CD4-positive, alpha-beta T cell treated with Interferon gamma for 1 hour (primary cell): ENCODE measurements at places on chromosomes 1 and 21.

DNA sequence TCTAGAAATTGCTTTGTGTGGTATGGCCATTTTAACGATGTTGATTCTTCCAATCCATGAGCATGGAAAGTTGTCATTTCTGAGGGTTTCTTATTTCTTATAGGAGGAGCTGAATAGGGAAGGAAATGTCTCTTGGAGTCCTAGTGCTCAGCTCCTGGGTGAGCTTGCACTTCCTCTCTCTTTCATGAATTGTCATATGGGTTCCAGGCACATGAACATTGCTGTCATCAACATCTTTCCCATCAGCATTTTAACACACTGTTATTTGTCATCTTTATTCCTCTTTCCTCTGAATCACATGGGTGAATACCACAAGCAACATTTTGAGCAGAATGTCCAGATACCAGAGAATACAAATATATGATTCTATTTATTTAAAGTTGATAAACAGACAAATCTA lies 23.4 kb downstream of the SLAMF6 start:
- DNase-seq: peak; percentile 11

- DNase-seq: no peak
Observed at GRCh38 chr21:38151021-38151645, 105.7 kb upstream of the KCNJ15 start.

- DNase-seq: no peak
Observed at GRCh38 chr1:201017828-201018163, 5.7 kb downstream of the KIF21B start.

DNA sequence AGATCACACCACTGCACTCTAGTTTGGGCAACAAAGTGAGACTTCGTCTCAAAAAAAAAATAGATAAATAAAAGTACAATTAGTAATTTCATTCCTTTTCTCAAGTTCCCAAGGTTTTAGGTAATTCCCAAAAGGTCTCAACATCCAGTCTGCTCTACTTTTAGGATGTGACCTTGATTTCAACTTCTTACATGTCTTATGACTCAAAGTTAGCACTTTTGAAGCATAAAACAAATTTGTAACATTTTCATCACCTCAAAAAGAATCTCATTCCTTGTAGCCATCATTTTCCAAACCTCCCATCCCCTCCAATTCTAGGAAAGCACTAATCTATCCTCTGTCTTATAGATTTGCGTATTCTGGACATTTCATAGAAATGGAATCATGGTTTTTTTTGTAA lies 32.2 kb downstream of the SNX27 start:
- DNase-seq: no peak

DNA sequence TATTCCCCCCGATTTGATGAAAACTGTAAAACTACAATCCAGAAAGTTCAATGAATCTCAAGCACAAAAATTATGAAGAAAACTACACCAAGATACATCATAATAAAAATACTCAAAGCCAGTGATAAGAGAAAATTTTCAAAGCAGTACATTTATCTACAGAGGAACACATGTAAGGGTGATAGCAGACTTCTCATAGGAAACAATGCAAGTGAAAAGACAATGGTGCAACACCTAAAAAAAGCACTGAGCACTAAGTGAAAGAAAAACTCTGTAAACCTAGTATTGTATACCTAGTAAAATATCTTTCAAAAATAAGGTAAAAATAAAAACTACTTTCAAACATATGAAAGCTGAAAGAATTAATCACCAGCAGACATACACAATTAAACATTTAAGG lies 76.1 kb upstream of the IRF2BP2 start:
- no peak for DNase-seq

DNA sequence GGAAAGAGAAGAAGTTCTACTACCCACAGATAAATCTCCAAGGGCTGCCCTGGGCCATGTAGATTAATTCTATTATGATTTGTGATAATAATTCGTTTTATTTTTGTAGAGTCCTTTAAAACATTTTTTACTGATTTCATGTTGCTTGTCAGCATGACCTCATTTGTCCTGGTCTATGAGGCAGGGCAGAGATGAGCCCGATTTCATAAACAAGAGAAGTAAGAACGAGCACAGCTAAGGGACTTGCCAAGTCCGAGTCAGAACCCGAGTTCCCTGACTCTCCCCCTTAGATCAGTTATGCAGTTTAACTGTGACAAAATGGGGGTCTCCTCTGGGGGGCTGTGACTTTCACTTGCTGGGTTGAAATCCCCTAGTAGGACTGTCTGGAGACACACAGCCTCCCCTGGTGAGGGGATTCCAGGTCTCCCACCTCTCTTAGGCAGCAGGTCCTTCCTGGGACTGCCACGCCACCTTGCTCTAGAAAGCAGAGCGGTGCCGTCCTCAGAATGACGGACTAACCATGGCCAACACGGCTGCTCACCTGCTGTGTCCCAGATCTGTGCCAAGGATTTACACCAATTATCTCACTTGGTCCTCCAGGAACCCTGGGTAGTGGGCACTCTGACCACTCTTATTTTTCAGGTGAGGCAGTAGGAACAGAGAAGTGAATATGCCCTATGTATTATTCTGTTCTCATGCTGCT lies 31.0 kb upstream of the SOX13 start:
- no peak for DNase-seq

GRCh38 chr1:184940694-184941409 lies 33.5 kb downstream of the NIBAN1 start:
- no peak for DNase-seq

DNA sequence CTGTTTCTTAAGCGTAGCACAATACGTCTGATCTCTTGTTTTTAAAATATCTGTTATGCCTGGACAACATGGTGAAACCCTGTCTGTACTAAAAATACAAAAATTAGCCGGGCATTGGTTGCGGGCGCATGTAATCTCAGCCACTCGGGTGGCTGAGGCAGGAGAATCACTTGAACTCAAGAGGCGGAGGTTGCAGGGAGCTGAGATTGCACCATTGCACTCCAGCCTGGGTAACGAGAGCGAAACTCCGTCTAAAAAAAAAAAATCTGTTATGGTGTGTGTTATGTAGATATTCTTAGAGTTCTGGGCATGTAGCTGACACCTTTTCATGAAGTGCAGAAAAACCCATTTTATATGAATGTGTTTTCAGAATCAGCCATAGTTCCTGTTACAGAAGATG lies 38.2 kb downstream of the RABGAP1L start:
- DNase-seq: no peak

- DNase-seq: no peak
Observed at GRCh38 chr1:116902723-116903383, 6.9 kb upstream of the PTGFRN start.

DNA sequence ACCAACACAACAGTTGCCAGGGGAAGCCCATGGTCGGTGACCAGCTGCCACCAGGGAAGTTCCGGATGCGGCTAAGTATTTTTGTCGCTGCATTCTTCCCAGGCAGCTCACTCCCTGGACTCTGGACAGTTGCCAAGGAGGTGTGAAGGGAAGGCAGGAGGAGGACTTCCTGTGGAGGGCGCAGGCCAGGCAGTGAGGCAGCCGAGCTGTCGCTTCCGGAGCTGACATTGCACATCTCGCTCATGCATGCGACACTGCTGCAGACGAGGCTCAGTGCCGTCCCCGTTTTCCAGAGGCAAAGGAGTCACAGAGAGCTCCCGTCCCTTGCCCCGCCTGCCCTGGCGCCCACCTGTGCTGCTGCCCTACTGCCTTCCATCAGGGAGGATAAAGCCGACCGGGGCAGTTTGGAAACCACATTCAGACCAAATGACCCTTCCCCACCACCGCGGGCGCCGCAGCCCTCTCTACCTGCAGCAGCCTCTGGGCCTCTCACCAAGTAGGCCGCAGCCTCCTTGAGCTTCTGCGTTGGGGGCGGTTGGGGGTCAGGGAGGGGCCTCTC lies 81.4 kb downstream of the NENF start:
- peak; percentile 23 for DNase-seq

- no peak for DNase-seq
Observed at GRCh38 chr21:41684381-41685245, 82.2 kb downstream of the RIPK4 start.

DNA sequence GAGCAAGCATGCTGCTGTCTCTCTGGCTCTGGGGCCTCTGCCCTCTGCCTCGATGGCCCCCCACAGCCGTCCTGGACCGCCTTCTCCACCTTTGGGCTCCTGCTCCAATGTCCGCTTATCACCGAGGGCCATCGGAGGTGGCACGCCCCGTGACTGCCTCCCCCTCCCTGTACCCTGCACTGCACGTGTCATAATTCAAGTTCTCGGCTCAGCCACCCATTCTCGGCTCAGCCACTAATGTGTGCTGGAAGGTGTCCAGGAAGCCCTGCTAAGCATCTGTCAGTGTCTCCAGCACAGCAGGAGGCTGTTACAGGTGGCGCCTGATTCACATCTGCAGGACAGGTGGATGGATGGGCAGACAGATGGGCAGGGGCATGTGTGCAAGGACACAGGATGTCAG lies 45.5 kb downstream of the TP73 start:
- no peak for DNase-seq

GRCh38 chr1:65359888-65360287 lies 50.5 kb downstream of the DNAJC6 start:
- DNase-seq: no peak

DNA sequence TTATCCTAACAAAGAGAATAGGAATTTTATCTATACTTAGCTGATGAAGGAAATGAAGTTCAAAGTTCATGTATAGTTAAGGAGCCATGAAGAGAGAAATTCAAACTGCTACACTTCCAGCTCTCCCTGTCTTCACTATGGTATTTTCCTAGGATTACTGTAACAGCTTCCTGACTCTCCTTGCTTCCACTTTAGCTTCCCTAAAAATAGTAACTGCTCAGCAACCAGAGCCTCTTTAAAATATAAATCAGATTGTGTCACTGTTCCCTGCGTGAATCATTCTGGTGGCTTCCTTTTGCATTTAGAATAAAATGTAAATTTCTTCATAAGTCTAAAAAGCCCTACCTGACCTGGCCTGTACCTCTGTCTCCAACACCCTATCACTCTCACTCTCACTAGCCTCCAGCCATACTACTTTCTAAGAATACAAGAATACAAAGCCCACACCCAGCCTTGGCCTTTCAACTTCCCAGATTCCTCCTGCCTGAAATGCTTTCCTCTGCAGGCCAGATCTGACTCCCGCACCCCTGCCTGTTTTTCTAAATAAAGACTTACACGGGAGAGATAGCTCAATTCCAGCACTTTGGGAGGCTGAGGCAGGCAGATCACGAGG lies 30.5 kb downstream of the OR10J1 start:
- DNase-seq: no peak

GRCh38 chr21:38956521-38956855 lies 150.8 kb downstream of the ETS2 start:
- DNase-seq: no peak

DNA sequence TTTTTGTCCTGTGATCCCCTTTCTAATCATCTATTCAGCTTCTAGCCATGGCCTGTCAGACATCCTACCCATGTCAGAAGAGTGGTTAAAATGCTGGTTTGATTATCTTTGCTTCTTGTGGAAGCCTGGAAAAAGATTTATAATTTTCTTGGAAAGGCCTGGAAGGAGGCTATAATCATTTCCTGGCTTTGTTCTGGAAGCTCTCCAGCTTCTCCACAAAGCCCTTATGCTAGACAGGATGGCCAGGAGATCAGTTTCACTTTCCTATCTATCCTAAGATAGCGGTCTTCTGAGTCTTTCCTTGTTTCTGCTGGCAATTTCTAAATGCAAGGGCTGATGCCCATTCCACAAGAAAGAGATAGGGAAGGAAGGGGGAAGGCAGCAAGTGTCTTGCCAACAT lies 90.9 kb upstream of the SLC44A3 start:
- no peak for DNase-seq

- no peak for DNase-seq
Observed at GRCh38 chr21:34085129-34085528, 11.8 kb downstream of the MRPS6 start.

DNA sequence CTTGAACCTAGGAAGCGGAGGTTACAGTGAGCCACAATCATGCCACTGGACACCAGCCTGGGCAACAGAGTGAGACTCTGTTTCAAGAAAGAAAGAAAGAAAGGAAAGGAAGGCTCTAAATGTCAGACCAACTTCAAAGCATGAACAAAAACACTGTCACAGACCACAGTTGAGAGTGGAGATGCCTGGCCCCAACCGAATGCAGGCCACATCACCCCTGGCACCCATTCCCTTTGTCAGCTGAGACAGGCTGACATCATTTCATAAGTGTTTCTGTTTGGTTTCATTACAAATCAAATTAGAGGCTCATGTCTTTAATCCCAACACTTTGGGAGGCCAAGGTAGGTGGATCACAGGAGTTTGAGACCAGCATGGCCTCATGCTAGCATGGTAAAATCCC lies 28.6 kb upstream of the NADK start:
- DNase-seq: no peak
